ENCODE measurements at places on chromosomes 1 and 21.
A peak's percentile ranks its signal among the peaks of the same experiment; 100 is the strongest.

DNA sequence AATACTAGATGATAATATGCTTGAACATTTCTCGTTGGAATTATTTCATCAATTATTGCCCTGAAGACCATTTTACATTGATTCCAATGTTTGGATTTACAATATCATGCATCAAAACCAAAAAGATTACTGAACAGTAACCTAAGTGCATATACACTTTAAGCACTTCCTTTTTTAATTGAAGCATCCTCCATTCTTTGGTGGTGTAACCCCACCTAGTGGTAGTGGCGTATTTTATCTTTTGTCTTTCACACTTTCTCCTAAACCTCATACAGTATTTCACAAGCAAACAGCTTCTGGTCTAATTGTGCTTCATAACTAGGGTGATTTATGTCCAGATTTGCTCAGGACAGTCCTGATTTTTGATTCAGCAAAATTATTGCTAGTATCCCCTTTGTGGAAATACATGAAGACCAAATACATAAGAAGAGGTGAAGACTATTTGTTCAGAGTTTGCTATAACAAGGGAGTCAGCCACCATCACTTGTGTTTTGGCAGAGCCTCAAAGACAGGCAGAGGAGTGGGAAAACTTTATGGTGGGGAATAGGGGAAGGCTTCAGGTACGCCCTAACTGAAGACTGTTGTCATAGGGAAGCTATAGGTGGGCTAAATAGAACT, 3.4 kb upstream of the NVL start:
- DNase-seq = no peak

DNA sequence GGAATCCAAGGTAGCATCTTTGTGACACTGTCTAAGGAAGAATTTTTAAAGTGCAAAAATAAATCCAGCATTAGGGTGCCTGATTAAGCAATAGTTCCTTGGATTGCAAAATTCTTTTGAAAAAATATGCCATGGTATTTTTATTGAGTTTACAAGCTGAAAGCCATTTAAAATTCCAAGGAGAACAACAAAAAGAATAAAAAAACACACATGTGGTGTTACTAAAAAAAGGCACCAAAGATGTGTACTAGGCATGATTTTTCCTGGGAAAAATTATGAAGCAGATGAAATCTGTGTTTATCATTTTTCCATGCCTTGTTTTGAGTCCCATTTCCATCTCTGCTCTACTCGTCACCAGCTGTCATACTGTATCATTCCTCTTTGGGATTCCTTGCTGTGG, 157.0 kb upstream of the ZNHIT6 start:
- no peak for DNase-seq

DNA sequence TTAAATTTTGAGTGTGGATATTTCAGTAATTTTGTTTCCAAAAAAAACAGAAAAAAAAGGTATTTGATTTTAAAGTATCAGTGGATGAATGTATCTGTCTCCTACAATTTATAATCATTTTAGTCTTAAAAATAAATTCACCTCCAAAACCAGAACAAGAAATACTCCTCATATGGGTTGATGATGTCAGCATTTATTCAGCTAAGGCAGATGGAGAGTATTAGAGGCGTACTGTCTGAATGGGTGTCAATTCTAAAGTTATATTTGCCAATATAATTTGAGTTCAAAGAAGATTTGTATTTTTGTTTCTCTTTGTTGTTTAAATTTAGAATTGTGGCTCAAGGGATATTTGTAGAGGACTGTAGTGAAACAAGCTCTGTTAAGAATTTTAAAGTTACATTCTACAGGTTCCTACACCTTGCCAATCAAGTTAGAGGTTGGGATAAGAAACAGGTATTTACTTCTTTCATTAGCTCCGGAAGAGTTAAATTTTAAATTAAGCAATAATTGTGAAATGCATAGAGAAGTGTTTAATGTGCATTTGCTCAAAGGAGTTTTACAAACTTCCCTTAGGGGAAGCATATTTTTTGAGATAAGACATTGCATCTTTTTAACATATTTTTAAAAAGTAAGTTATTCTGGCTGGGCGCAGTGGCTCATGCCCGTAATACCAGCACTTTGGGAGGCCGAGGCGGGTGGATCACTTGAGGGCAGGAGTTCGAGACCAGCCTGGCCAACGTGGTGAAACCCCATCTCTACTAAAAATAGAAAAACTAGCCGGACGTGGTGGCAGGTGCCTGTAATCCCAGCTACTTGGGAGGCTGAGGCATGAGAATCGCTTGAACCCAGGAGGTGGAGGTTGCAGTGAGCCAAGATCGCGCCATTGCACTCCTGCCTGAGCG, 1.2 kb downstream of the PLA2G4A start:
- DNase-seq = no peak

- peak; percentile 78 for DNase-seq
These were observed at the start of gene IRF6 for GRCh38 chr1:209805875-209806760. Gene IRF6 (minus strand): TSS chr1:209806142. CDS start chr1:209801413, 4,729 bp downstream.

- DNase-seq = no peak
These were observed 258.4 kb upstream of the ZRANB2 start for GRCh38 chr1:71339238-71339637.

DNA sequence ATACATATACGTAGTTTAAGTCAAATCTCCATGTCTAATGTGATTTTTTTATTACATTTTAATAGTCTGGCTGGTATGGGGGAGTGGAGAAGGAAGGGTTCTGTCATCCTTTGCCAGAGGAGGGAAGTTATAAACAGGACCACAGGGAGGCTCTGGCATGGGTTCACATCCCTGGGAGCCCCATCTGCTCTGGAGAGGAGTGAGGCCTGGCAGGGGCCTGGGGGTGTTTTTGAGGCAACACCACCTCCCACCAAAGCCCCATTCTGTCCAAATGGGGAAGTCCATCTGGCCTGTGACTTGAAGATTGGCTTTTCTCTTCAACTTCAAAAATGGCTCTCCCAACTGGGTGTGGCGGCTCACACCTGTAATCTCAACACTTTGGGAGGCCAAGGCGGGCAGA, 15.8 kb downstream of the DISP3 start:
- DNase-seq = no peak

DNA sequence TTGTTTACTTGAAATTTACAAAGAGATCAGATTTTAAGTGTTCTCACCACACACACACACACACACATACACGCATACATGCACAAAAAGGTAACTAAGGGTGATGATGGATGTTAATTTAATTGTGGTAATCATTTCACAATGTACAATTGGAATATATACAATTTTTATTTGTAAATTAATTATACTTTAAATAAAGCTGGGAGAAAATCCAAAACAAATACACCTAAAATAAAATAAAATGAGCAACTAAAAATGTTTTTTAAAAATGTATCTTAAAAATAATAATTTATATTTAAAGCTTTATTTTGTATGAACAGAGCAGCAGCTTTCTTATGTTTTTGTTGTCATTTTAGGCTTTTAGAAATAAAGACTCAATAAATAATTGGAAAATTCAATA, 8.2 kb upstream of the INSL5 start:
- no peak for DNase-seq

GRCh38 chr1:66502086-66502485, 31.9 kb upstream of the SGIP1 start:
- DNase-seq = no peak

DNA sequence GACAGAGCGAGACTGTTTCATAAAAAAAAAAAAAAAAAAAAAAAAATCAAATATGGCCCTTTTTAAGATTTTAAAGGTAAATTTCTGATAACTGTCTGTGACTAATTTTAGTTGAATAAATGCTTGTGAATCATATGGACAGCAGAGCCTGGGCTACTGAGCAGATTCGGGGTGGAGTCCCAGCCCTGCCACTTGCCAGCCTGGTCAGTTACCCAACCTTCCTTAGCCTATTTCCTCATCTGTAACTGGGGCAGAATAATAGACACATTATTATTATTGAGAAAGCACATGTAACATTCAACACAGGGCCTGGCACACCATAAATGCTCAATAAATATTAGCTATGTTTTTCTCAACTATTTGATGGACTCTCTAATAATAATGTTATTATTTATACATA, 11.2 kb upstream of the H3-3A start:
- no peak for DNase-seq

GRCh38 chr1:23593556-23594148, 34.4 kb upstream of the ID3 start:
- DNase-seq = no peak

DNA sequence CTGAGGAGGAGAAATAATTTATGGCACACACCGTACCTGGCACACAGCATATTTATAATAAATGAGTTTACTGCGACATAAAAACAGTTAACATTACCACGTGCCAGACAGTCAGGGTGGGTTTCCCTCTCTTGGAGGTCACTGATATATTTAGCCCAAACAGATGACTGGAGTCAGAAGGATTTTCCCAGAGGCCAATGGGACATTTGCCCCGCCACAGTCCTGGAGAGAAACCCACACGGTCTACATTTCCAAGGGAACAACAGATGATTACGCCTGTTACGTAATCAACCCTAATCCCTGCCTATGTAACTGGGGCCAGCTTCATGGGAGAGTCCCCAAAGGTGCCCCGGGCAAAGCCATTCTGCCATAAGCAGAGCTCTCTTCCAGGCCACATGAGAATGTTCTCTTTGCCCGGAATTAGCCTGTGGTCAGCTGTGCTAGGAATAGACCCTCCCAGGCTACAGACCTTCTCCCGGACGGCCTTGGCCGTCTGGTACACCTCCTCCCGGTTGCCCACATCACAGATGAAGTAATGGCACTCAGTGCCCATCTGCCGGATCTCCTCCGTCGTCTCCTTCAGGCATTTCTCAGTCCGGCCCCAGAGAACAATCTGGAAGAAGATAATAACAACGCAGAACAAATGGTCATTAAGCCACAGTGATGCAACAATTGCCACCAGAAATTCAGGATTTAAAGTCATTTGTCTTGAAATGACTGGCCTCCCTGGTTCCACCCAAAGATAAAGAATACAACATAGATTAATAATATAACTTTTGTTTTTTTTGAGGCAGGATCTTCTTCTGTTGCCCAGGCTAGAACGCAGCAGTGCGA, 37.7 kb downstream of the DHRS3 start:
- DNase-seq = no peak

DNA sequence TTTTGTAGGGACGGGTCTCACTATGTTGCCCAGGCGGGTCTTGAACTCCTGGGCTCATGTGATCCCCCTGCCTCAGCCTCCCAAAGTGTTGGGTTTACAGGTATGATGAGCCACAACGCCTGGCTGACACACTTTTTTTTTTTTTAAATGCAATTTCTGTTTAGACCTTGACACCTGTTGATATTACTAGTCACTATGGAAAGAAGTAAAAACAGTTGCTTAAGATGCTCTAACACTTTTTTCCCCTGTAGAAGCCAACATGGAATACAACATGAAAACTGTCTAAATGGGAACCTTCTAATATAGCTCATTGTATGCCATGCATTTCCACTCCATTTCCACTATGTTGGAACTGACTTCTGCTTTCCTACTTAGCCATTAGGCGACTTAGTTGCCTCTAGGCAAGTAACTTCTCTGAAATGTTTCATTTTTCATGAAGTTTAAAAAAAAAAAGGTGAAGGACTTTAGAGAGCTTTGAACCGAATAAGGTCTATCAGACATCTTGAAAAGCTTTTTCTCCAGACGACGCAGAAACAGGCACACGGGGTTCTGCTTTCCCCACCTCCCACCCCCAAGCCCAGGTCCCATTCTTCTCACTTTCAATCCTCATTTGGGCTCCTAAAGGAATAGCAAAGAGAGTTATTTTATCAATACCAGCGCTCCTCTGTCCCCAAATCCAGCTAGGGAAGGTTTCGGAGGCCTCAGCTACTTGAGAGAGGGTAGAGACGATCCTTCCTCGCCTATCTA, 648 bp upstream of the DR1 start:
- DNase-seq = no peak

- DNase-seq = no peak
These were observed 9.7 kb upstream of the CSRP1 start for GRCh38 chr1:201516511-201517127.

DNA sequence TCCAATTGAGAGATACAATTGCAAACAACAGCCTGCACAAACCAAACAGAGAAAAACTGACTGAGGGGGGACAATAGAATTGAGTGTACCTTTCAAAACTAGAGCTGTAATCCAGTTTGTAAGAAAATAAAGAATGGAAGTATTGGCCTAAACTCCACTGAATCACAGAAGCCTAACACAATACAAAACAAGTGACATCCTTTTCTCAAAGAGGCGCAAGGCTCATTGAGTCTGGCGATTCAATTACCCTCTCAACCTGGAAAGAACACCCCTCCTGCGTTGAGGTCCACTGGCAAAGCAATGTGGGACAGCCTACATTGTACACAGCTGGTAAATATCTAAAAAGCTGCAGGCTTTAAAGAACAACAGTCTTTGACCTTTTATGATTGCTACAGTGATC, 182.6 kb downstream of the DPYD start:
- DNase-seq = no peak

DNA sequence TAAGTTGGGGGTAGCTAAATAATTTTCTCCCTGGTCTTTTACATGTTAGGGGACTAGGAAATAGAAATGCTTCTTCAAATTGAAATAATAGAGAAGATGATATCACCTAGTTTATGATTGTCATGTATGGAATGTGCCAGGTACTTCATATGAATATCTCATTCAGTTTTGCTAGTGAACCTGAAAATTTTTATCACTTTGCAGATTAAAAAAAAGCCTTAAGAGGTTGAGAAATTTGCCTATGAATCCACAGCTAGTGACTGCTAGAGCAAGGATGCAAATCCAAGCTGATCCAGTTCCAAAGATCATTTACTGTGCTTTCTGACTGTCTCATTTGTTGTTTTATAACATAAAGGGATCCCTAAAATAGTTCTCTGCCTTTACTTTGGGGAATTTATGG, 24.7 kb downstream of the RNF2 start:
- no peak for DNase-seq

DNA sequence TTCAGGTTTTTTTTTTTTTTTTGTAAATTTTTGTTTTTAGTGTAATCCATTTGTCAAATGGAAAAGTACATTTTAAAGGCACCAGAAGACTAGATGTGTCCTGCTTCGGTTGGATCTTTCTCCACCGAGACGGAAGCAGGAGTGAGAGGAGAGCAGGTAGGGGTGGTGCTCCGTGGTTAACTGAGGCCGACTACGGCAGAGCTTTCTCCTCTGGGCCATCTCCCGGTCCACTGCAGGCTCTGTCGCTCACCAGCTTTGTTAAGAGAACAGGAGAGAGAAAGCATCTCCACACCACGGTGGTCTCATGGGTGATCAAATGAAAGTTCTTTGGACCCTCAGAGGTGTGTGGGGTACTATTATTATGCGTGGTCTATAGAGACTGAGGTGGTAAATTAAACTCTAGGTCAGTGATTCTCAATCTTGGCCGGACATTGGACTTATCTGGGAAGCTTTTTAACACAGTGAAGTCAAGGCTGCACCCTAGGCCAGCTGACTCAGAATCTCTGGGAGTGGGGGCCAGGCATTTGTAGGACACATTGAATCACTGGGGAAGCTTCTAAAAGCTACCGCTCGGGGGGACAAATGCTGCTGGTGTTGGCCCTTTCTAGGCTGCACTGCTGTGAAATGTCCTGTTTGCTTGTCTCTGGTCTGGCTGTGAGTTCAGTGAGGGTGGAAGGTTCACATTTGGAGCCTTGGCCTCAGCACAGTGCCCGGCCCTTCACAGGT, 25.0 kb downstream of the ABCA4 start:
- no peak for DNase-seq

All from activated CD8-positive, alpha-beta memory T cell treated with anti-CD3 and anti-CD28 coated beads, Interleukin-2, amount 50 U/mL, for 4 hours (primary cell).